ENCODE measurements at places on chromosomes 11 and 22.
A peak's percentile ranks its signal among the peaks of the same experiment; 100 is the strongest.

DNA sequence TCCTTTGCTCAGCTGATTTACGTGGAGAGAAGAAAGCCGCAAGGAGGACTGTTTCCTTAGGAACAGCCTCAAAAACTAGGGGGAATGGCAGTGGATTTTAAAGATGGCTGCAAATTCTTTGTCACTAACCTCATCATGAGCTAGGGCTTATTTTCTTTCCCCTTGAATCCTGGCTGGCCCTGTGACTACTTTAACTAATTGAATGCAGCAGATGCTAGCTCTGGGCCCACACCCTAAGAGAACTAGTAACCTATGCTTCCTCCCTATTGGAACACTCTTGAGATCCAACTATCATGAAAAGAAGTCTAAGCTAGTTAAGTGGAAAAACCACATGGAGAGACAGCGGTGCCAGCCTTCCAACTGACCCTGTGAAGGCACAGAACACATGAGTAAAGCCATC lies 421.3 kb upstream of the NARS2 start:
- no peak for DNase-seq

DNA sequence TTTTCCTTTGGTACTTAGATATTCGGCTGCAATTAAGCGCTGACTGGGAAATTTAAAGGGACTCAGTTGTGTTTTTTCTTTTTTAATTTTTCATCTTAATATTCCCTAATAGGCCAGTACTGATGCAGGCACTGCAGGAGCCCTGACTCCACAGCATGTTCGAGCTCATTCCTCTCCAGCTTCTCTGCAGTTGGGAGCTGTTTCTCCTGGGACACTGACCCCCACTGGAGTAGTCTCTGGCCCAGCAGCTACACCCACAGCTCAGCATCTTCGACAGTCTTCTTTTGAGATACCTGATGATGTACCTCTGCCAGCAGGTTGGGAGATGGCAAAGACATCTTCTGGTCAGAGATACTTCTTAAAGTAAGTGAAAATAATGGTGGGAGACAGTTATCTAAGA lies 3.8 kb downstream of the YAP1 start:
- DNase-seq = peak; percentile 20

DNA sequence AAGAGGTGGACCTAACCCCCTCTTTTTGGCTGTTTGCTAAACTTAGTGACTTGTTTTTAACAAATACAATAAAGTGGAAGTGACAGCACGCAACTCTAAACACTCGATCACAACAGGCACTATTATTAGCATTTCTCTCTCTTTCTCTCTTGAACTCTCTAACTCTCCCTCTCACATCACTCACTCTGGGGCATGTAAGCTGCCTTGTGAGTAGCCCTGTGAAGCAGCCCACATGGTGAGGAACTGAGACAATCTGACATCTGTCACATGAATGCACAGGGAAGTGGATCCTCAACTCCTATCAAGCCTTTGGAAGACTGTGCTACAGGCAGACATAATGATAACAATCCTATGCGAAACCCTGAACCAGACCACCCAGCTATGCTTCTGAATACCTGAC lies 609.0 kb upstream of the CNTN5 start:
- no peak for DNase-seq

DNA sequence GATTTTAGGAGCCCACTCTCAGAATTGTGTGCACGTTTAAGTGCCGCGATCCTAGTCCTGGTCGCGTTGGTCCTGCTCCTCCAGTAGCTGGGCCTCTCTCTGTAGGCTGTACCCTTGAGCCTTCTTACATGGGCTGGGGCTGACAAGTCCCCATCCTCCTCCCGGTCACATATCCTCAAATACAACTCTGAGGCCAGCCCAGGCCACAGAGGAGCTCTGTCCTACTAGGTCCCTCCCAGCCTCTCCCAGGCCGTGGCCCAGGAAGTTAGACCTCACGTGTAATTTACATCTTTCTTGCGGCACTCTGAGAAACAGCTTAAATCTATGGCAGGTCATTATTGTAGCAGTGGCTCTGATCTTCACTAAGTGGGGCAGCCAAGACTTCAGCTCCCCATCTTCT lies 207.2 kb upstream of the TBCEL start:
- no peak for DNase-seq

DNA sequence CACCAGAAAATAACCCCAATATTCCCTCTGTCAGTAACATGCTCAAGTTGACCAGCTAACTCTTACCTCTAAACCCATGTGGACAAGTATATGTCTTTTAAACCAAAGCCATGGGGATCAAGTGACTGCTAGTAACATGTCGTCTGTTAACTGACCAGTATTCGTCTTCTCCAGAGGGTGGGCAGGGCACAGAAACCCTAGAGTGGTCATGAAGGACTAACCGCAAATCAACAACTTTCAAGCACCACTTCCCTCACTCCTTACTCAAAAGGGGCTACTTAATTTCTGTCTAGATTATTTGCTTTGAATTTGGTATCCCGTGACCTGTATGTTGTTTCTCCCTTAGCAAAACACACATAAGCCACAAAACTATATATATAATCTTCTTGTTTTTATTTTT lies 293.2 kb downstream of the SWAP70 start:
- no peak for DNase-seq

DNA sequence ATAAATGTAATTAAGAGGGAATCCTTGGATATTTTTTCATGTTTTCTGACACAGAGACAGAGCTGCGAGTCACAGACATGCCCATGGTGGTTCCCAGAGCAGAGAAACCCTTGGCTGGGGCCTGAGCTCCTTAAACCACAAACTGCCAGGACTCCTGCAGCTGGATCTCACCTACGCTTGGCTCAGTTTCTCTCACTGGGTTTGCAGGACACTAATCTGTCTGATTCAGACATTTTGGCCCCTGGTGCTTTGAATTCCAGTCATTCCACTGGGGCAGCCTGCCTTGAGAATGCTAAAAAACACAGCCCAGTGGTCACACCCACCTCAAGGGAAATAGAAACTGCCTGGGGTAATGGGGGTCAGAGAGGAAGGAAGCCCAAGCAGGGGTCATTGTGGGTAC lies 122.6 kb downstream of the CCDC81 start:
- peak; percentile 62 for DNase-seq

GRCh38 chr11:63660972-63661371 lies 10.2 kb downstream of the ATL3 start:
- no peak for DNase-seq

- peak; percentile 53 for DNase-seq
Observed at GRCh38 chr22:38755155-38755910, 465 bp downstream of the SUN2 start.

- DNase-seq = no peak
Observed at GRCh38 chr11:11976481-11977127, 31.8 kb downstream of the DKK3 start.

- DNase-seq = no peak
Observed at GRCh38 chr22:41891407-41891806, 23.5 kb downstream of the SHISA8 start.

DNA sequence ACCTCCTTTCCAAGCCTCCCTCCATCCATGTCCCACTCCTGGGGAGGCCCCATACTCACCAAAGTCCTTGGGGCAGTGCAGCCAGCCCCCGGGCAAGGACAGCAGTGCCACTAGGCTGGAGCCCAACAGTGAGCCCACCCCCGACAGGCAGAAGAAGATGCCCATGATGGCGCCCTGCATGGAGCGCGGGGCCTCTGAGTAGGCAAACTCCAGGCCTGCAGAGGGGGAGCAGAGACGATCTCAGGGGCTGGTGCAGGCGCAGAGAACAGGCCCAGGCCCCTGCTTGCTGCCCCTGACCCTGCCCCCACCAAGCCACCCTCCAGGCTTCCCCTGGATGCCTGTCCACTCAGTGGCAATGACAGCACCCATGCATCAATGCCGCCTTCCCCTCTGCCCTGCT lies 13.6 kb downstream of the TMEM132A start:
- no peak for DNase-seq

DNA sequence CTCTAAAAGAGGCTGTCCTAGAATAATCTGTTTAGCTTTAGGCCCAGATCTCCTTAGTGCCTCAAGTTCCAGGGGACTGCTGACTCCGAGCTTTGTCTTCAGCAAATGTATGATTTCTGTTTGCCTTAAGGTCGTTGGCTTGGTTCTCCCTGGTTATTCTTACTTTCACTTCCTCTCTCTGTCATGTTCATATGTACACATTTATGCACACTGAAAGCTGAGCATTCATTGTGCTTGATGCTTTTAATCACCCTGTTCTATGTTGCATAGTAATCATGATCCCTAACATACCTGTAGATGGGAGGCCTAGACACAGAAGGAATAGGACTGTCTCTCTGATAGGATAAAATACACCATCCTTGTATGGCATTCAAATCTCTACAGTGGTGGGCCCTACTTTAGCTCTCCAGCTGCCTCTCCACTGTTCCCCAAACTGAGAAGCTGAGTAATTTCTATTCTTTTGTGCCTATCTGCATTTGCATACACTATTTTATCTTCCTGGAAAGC lies 7.2 kb downstream of the PPFIBP2 start:
- no peak for DNase-seq

GRCh38 chr11:93541884-93542810 lies 1.0 kb downstream of the SMCO4 start:
- DNase-seq = peak; percentile 43

DNA sequence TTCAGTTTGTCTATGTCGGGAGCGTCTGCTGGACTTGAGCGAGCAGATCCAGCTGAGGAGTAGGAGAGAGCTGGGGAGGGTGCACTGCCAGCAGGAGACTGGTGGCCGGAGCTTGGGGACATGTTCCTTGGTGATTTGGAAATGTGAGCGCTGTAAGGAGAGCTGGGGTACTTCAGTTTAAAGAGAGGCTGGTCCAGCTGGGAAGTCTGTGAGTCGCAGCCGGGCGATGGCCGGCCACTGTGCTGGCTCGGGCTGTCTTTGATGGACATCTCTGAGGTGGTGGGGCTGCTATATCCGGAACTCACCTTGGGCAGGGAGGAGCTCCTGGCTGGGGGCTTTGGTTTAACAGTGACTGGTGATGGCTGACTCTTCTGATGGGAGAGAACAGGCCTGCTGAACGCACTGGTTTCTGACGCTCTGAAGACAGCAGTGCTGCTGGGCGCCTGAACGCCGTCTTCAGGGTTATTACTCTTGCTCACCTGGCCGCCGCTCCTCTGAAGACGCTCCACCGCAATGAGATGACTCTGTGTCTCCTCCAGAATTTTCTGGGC lies 63.6 kb upstream of the PITPNB start:
- no peak for DNase-seq

DNA sequence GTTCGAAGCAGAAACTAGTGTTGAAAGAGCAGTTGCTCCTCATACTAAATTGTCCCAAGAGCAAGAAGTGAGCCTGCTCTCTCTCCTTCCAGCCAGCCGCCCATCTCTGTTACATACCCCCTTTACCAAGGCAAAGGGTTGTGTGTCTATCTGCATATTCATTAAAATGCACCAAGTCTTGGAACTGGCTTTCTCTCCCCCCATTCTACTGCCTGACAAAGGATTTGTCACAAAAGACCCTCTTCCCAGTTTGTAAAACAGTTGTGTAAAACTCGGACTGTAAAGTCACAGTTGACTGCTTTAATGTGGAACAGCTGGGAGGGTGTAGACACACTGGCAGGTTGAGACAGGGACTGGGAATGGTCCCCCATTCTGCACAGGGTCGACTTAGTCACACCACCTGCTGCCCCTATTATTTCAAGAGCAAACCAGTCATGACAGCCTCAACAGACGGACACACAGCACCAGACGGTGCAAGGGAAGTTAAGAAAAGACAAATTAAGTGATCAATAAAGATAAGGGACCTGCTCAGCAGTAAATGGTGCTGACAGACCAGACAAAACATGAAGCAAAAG lies 60.0 kb upstream of the HTATIP2 start:
- no peak for DNase-seq

DNA sequence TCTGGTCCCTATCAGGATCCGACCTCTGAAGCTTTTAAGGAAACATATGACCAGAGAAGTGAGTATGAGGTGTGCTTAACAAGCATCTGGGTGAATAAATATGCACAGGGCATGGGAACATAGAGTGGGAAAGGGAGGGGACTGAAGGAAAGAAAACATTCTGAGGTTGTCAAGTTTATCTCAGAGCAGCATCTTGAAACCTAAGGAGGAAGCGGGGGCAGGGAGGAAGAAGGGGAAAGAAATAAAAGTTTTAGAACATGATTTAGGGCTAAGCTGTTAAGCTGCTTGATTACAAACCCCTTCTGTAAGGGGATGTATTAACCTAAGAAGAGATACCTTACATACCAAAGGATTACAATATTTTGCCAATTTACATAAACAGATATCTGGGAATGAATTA lies 24.0 kb upstream of the SC5D start:
- DNase-seq = no peak

GRCh38 chr11:128629516-128630106 lies 42.3 kb upstream of the ETS1 start:
- no peak for DNase-seq

- DNase-seq = no peak
Observed at GRCh38 chr22:26822313-26822712, 164.9 kb downstream of the MIAT start.

DNA sequence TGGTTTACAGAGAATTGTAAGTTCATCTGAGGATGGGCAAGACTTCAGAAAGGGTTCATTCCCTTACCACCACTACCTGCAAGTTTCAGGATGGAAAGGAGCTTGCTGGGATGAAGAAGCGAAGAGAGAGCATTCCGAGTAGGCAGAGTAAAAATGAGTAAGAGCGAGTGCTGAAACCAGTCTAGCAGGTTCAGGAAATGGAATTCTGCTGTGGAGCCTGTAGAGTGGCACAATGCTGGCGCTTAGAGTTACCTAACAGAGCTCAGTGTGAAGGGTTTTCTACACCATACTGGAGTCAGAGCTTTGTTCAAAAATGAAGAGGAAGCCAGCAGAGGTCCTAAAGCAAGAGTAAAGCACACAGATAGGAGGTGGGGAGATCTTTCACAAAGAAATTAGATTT lies 179.2 kb upstream of the ZC3H12C start:
- no peak for DNase-seq

DNA sequence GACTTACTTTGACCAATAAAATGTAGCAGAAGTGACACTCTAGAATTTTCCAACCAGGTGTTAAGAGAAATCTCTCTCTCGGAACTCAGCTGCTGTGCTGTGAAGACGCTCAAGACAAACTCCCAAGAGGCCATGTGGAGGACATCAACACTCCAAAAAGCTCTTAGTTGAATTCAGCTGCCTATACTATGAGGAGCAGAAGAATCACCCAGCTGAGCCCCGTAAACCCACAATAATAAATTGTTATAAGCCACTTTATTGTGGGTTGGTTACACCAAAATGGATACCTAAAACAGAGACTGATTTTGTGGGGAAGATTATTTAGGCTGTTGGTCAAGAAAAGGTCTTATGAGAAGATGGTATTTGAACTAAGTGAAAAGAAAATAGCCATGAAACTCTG lies 44.1 kb upstream of the FSHB start:
- DNase-seq = no peak

DNA sequence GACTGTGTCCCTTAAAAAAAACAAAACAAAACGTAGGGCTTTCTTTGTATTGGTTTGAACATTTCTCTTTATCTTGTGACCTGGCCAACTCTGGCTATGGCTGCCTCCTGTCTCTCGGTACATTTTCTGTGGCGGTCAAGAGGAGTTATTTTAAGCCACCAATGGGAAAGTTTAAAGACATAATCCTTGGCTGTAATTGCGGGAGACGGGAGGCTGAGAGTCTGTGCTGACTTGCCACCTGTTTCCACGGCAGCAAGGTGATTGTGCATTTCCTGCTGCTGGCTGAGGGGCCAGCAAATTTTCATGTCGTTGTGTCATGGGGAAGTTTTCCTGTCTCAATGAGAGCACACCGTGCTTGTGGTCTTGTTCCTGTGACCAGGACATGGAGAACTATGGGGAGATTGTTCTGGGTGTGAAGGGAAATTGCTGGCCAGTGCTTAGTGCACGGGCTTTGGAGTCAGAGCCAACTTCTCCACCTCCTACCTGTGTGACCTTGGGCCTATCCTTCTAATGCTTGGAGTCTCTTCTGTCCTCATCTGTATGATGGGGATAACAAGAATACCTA lies 11.0 kb downstream of the PTPRJ start:
- no peak for DNase-seq
